ENCODE measurements at places on chromosomes 5 and 9.
A peak's percentile ranks its signal among the peaks of the same experiment; 100 is the strongest.

GRCh38 chr5:74304536-74304935 lies 336.0 kb downstream of the ENC1 start:
- no peak for DNase-seq

- no peak for DNase-seq
Measured at GRCh38 chr9:8649807-8650206, 850.2 kb upstream of the DMAC1 start.

GRCh38 chr9:114174876-114175771 lies 19.8 kb downstream of the COL27A1 start:
- DNase-seq: peak; percentile 34

- no peak for DNase-seq
Measured at GRCh38 chr5:158751961-158752655, 347.6 kb downstream of the EBF1 start.

GRCh38 chr9:79731171-79731890 lies 159.6 kb downstream of the TLE4 start:
- no peak for DNase-seq

GRCh38 chr5:179781846-179782245 lies 11.9 kb upstream of the LTC4S start:
- DNase-seq: no peak

DNA sequence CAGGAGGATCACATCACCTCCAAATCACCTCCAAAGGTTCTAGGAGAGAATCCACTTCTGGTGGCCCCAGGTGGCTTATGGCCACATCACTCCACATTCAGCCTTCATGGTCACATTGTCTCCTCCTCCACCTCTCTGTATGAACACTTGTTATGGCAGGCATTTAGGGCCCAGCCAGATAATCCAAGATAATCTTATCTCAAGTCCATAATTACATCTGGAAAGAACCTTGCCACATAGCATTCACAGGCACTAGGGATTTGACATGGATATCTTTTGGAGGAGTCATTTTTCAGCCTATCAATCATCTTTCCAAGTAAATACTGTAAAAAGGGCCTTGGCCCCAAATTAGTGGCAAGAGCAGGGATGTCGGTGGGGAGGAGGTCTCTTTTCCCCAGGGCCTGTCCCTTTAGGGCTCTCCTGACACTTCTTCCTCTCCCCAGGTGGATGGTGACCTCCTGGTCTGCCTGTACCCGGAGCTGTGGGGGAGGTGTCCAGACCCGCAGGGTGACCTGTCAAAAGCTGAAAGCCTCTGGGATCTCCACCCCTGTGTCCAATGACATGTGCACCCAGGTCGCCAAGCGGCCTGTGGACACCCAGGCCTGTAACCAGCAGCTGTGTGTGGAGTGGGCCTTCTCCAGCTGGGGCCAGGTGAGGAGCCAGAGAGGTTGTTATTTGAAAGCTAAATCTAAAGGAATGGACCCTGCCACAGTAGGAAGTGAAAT lies 140.9 kb downstream of the SAXO1 start:
- no peak for DNase-seq

GRCh38 chr5:1136814-1137213 lies 25.0 kb upstream of the SLC12A7 start:
- DNase-seq: no peak

- DNase-seq: peak; percentile 78
Measured at GRCh38 chr9:127586537-127586936, 25.5 kb upstream of the STXBP1 start.

DNA sequence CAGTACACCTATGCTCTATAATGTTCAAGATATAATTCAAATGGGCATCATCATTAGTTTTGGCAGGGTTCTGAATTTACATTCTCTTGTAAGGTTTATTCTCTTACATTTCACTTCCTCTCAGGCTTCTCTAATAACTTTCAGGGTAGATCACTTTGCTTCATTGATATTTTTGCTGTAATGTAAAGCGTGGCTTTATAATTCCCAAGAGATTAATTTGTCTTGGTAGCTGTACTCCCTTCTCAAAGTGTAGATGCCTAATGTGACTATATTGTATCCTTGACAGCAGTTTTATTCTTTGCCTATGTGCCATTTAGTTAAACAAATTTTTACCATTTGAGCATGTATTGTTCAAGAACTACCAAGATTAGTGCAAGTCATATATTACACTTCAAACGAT lies 889.1 kb downstream of the TAF11L14 start:
- DNase-seq: no peak

DNA sequence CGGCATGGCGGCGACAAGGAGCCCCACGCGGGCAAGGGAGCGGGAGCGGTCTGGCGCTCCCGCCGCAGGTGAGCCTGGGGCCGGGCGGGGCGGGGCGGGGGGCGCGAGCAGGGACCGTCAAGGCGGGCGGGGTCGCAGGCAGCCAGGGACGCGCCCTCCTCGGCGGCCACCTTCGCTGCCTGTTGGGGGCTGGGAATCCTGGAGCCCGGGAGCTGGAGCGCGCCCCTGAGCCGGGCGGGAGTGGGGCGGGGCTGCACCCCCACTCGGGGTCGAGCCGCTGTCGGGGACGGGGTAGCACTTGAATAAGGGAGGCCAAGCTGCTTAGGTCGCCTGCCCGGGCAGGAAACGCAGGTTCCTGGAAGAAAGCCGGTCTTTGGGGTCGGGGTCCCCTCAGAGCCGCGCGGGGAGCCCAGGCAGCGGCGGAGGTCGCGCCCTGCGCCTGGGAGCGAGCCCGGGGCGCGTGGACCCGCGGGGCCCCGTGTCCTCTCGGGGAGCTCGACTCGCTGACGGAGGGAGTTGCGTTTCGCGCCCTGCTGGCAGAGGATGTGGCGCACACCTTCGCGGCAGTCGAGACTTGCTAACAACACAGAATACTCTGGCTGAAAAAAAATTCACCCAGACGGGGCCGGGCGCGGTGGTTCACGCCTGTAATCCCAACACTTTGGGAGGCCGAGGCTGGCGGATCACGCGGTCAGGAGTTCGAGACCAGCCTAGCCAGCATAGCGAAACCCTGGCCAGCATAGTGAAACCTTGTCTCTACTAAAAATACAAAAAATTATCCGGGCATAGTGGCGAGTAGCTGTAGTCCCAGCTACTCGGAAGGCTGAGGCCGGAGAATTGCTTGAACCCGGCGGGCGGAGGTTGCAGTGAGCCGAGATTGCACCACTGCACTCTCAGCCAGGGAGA lies 552 bp downstream of the OTULINL start:
- peak; percentile 85 for DNase-seq

- DNase-seq: no peak
Measured at GRCh38 chr9:33619666-33620404, 95.8 kb downstream of the ANKRD18B start.

- DNase-seq: no peak
Measured at GRCh38 chr9:38083858-38084555, 15.0 kb upstream of the SHB start.

DNA sequence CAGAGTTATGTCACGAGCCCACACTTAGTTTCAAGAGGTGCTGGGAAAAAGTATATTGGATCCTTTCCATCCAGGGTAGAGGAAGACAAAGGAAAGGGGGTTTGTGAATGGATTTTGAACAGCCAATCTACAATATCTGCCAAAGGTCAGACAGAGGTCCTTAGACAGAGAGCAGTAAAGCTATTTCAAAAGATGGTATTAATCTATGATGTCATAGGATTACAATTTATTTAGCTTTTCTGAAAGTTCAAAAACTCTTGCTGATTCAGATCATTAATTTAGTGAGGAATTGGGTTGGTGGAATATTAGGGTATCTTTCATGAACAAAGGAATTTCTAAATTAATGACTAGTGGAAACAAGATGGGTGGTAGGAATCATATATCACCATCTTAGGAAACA lies 126.9 kb downstream of the NTRK2 start:
- DNase-seq: no peak

- no peak for DNase-seq
Measured at GRCh38 chr9:80493258-80493657, 921.5 kb downstream of the TLE4 start.

DNA sequence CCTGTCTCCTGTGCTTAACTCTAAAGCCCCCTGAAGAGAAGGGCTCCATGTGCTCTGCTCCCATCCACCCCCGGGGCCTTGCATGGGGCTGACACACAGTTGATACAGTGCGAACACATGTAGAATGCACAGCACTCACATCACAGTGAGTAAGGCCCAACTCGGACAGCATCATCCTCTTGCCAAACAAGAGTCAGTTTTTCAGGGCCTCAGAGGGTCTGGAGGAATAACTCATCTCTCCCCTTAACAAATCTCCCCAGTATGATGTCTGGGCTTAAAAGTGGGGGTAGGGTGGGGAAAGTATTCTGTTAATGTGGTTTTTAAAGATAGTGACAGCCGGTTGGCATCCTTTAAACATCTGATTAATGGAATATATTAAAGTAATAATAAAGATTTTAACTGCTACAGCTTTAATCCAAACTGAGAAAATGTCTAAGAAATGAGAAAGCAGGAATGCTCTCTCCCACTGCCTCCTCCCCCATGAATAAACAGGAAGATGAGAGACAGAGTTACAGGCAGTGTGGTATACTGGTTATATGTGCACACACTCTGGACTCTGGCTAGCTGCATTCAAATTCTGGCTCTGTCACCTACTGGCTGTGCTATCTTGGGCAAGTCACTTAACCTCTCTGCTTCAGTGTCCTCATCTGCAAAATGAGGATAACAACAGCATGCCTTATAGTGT lies 22.5 kb downstream of the APBA1 start:
- no peak for DNase-seq

GRCh38 chr9:87883274-87883673 lies 597 bp downstream of the SPATA31E1 start:
- DNase-seq: no peak

- DNase-seq: no peak
Measured at GRCh38 chr9:93205896-93206575, 22.1 kb downstream of the WNK2 start.

GRCh38 chr9:112898872-112899311 lies 8.2 kb upstream of the SLC46A2 start:
- no peak for DNase-seq

DNA sequence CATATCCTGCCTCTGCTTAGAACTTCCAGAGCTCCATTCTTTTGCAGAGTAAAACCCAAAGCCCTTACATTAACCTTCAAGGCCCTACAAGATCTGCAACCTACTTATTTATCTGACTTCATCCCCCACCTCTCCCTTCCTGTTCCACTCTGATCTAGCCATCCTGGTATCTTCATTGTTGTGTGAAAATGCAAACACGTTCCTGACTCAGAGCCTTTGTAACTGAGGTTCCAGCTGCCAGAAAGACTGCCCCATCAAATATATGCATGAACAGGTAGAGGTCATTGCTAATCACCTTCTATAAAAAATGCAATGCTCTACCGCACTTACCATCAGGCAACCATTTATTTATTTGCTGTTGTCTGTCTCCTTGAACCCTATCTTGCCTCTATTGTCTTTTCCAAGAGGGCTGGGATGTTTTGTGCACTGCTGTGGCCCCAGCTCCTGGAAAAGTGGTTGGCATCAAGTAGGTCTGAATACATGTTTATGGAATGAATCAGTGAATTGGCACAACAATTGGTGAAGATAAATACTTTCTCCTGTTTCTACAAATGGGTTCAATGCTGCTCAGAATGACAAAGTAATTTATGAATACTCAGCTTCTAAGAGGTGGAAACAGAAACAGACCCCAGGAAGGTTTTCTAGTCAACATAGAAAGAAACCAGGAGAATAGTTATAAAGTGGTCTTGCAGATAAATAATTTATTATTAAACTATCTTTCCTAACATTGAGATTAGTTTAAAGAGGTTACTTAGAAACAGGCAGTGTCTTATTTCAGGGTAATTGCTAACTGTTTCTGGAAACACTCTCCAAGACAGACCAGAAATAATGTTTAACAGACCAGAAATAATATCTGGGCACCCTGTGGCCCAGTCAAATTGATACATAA lies 230.6 kb upstream of the CD180 start:
- DNase-seq: no peak

DNA sequence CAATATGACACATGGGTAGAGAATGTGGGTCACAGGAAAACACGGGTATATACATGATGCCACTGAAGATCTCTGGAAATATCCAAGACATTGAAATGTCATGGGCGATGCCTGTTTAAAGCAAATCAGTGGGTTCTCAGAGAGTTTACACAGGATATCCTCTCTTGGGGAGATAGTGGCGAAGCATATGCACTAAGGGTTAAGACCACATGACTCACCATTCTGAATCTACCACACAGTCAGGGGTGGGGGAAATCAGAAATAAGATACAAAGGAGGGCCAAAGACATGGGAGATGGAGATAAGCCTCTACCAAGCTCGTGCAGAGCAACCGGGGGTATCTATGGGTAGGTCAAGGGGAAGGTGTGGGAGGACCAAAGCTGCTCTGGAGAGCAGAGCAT lies 58.8 kb downstream of the SH3PXD2B start:
- no peak for DNase-seq

DNA sequence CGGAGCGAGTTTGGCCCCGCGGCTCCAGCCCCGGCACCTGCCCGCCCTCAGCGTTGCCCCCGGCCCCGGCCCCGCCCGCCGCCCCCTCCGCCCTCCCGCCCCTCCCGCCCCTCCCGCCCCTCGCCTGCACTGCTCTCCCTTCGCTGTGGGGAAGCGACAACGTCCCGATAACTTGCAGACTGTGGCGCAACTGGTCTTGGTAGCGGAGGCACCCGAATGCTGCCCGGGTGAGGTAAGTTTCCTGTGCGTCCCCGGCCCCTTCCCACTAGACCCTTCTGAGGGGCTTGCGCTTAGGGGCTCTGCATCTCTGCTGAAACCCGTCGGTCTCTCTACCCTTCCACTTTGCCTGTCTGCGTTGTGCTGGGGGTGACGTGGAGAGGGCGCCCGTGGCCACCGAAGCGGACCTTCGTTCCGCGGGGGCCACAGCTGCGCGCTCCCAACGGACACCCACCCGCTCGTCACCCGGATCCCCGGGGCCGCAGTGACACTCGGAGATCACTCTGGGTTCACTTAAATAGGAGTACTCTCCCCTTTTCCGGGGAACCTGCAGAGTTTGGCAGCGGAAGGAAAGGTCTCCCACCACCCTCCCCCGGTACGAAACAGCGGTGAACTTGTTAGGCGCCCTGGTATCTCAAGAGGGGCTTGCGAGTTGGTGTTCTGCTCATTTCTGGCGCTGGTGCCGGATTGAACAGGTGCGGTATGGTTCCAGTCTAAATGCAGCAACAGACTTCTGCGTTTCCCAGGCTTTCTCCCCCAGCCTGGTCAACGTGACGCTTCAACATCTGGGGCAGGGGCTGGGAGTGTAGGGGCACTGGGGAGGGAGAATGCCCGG lies 707 bp downstream of the PIP5K1B start:
- DNase-seq: peak; percentile 75

- no peak for DNase-seq
Measured at GRCh38 chr9:88775559-88775958, 215.7 kb upstream of the S1PR3 start.

DNA sequence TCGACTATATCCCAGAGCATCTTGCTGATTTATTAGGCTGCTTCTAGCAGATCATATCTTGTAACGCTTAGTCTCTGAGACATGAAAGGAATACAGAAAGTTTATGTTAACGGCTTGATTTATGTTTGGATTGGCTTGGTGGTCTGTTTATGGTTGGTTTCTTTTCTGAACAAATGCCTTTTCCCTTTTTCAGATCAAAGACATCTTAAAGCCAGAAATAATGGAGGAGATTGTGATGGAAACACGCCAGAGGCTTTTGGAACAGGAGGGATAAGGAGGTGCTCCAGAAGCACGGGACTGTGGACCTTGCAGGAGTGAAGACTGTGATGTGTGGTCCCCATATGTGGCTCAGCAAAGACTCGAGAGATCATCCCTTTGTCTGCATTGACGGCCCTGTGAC lies 9.9 kb downstream of the EXOSC2 start:
- DNase-seq: no peak
